ENCODE measurements at places on chromosomes 16 and 17.

DNA sequence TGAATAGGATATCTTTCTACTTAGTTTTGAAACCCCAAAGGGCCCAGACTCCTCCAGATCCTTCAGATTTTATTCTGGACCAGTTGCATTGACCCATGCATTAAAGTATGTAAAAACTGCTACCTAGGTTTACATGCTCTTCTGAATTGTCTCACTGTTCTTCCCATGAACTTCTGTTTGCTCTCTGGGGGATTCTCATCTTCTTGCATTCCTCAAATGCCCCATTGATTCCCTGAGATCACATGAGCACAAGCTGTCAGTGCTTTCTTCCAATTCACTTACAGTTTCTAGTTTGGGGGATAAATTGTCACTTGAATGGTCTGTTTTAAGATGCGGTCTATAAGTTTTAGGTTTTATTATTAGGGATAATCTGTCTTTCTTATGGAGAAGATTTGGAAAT lies 188.9 kb upstream of the KIF2B start:
- DNase-seq: no peak

GRCh38 chr17:13337864-13338371 lies 263.8 kb downstream of the HS3ST3A1 start:
- no peak for DNase-seq

DNA sequence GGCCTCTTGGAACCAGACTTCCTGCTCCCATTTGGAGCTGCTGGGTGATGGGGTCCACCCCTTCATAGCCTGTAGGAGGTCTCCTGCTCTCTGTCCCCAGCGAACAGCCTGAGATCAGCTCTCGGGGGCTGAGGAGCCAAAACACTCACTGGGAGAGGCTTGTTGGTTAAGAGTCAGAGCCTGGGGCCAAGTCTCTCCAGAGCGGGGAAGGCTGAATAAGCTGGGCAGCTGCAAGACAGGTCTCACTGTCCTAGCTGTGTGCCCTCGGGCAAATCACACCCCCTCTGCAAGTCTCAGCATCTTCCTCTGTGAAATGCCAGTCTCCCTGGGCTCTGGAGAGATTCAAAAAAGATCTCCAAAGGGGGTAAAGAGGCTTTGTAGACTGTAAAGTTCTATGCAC lies 174.6 kb downstream of the WSCD1 start:
- DNase-seq: no peak

DNA sequence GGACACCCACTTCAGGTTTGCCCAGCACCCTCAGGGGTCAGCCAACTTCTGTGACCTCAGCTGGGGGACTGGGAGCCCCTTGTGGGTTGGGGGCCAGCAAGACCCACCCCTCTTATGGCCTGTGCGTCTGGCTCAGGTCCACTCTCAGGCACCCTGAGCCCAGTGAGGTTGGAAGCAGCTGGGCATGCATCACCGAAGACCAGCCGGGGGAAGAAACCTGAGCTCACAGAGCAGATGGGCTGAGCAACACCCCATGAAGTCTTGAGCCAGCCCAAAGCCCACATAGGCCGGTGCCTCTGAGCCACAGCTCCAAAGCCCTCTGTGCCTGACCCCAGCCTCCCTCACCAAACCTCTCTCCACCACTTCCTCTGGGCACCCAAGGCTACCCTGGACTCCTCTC lies 166.7 kb downstream of the RBFOX3 start:
- no peak for DNase-seq

DNA sequence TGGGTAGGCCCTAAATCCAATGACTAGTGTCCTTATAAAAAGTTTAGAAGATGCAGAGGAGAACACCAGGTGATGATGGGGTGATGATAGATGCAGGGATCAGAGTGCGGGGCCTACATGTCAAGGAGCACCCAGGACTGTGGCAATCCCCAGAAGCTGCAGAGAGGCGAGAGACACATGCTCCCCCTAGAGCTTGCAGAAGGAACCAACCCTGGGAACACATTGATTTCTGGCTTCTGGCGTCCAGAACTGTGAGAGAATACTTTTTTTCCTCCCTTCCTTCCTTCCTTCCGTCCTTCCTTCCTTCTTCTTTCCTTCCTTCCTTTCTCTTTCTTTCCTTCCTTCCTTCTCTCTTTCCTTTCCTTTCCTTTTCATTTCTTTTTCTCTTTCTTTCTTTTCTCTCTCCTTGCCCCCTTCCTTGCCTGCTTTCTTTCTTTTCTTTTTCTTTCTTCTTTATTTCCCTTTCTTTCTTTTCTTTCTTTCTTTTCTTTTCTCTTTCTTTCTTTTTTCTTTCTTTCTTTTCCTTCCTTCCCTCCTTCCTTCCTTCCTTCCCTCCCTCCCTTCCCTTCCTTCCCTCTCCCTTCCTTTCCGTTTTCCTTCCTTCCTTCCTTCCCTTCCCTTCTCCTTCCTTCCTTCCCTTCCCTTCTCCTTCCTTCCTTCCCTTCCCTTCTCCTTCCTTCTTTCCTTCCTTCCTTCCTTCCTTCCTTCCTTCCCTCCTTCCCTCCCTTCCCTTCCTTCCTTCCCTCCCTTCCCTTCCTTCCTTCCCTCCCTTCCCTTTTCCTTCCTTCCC lies 134.3 kb downstream of the HAPSTR1 start:
- no peak for DNase-seq

- DNase-seq: no peak
These were observed 17.5 kb upstream of the CBX8 start for GRCh38 chr17:79814127-79814973.

All from COR-L47 (cell line).